MG63 (cell line): ENCODE measurements at places on chromosomes 1 and 21. TPM values are rescaled to one million over a fixed set of nuclear protein-coding genes. Genes with fewer than 3 reads are reported as not detected.

The KPRP gene
- not detected in 2 replicates for total RNA-seq

The GJA5 gene
- not detected in 2 replicates for total RNA-seq

The HORMAD1 gene
- total RNA-seq: 0.95 TPM in 1 of 2 replicates, not detected in the other

The EXO1 gene
- total RNA-seq: 28.5 and 40.7 TPM in 2 replicates

The LCE1E gene
- not detected in 2 replicates for total RNA-seq

The S100A7 gene
- total RNA-seq: not detected in 2 replicates

The ANGPTL7 gene
- total RNA-seq: not detected in 2 replicates

The GPR52 gene
- total RNA-seq: not detected in 2 replicates

The ARTN gene
- not detected in 2 replicates for total RNA-seq

The GSTM1 gene
- 67.7 and 86.1 TPM in 2 replicates for total RNA-seq

The TINAGL1 gene
- total RNA-seq: 1.1 TPM in 1 of 2 replicates, not detected in the other

The FHAD1 gene
- total RNA-seq: 0.33 and 1.1 TPM in 2 replicates

The CTSE gene
- total RNA-seq: not detected in 2 replicates

The BRINP3 gene
- total RNA-seq: not detected in 2 replicates

The ZNF683 gene
- not detected in 2 replicates for total RNA-seq

The CELA3A gene
- total RNA-seq: not detected in 2 replicates

The CSMD2 gene
- not detected in 2 replicates for total RNA-seq

The INAVA gene
- total RNA-seq: not detected in 2 replicates

The CD48 gene
- not detected in 2 replicates for total RNA-seq

The IL19 gene
- not detected in 2 replicates for total RNA-seq

The MAP3K21 gene
- 0.89 and 1.5 TPM in 2 replicates for total RNA-seq

The MANEAL gene
- total RNA-seq: 8.8 and 15.0 TPM in 2 replicates

The CELA3B gene
- total RNA-seq: not detected in 2 replicates

The SORT1 gene
- total RNA-seq: 0.07 and 0.46 TPM in 2 replicates

The LCE1D gene
- not detected in 2 replicates for total RNA-seq

The SLC26A9 gene
- total RNA-seq: not detected in 2 replicates

The RHOU gene
- 2.5 and 4.8 TPM in 2 replicates for total RNA-seq

The HSPB7 gene
- total RNA-seq: 1.9 and 4.5 TPM in 2 replicates

The RYR2 gene
- 0.12 and 0.26 TPM in 2 replicates for total RNA-seq

The USP33 gene
- total RNA-seq: 68.1 and 81.6 TPM in 2 replicates

The NGF gene
- total RNA-seq: 1.2 and 1.3 TPM in 2 replicates

The AXDND1 gene
- 0.82 TPM in 1 of 2 replicates, not detected in the other for total RNA-seq

The PCNX2 gene
- 1.8 TPM in 2 replicates for total RNA-seq
